ENCODE measurements at places on chromosomes 11 and 22.

DNA sequence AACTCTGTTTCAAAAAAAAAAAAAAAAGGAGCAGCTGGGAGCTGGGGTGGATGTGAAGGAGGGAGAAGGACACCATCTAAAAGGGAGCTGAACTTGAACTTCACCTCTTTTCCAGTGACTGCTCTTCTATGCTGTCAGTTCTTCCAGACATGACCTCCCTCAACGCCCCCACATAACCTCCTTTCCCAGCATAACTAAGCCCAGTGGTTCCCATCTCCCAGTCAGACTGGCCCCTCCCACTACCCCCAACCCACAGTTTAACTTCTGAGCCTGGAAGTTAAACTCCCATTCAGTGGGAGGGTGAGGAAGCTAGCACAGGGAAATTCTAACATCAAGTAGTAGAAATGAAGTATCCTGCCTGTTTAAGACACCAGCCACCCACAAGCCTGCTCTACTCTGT, 1.8 kb downstream of the ARHGAP1 start:
- DNase-seq: peak; percentile 12

- DNase-seq: no peak
These were observed 4.6 kb downstream of the SOX10 start for GRCh38 chr22:37979782-37980181.

- no peak for DNase-seq
These were observed 109.6 kb downstream of the SCN3B start for GRCh38 chr11:123544631-123545375.

GRCh38 chr22:19951346-19951745, 9.7 kb upstream of the TXNRD2 start:
- no peak for DNase-seq

DNA sequence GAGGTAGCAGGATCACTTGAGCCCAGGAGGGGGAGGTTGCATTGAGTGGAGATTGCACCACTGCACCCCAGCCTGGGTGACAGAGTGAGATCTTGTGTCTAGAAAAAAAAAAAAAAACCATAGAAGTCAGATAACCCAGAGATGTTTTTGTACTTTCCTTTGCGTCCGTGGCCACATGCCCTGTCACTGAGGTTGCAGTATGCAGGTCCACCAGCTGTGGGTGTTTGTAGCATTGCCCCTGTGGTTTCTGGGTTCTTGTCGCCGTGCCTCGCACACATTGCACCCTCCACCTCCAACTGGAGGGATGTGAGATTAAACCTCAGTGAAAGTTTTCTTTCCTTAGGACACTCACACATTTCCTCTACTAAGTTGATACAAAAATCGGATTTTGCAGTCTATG, 70.3 kb downstream of the TNRC6B start:
- DNase-seq: no peak

- DNase-seq: peak; percentile 78
These were observed 40.5 kb downstream of the ARHGAP1 start for GRCh38 chr11:46659908-46660307.

- DNase-seq: no peak
These were observed 20.9 kb upstream of the SCUBE1 start for GRCh38 chr22:43364169-43364435.

- DNase-seq: no peak
These were observed 462.1 kb downstream of the OPCML start for GRCh38 chr11:133070021-133070713.

- DNase-seq: no peak
These were observed 304.9 kb downstream of the BRD1 start for GRCh38 chr22:49522582-49523373.

DNA sequence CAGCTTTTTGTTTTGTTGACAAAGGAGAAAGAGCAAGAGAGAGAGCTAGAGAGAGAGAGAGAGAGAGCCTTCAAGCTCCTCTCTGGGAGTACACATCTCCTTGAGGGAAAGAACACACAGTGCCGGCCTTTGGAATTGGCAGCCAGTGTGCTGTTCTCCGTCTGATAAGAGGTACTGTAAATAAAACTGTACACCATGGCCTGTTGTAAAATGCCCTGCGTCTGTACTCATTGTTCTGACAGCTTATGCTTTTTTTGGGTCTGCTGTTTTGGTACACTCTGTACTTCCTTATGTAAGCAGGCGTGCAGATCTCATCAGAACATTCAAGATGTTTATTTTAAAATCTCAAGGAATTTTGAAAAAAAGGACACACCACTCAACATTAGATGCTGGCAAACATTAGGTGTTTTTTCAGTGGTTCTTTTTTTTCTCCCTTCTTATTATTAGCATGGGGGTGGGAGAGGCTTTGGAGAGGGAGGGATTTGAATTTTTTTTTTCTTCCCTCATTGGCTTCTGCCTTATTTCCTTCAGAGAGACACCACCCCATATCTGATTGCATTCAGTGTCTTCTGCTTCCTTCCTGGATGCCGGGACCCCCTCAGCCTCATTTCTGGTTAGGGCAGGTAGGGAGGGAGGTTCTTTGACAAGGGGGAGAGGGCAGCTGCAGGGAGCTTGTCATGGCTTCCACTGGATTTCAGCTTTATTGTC, 116.8 kb upstream of the NNMT start:
- DNase-seq: peak; percentile 92

DNA sequence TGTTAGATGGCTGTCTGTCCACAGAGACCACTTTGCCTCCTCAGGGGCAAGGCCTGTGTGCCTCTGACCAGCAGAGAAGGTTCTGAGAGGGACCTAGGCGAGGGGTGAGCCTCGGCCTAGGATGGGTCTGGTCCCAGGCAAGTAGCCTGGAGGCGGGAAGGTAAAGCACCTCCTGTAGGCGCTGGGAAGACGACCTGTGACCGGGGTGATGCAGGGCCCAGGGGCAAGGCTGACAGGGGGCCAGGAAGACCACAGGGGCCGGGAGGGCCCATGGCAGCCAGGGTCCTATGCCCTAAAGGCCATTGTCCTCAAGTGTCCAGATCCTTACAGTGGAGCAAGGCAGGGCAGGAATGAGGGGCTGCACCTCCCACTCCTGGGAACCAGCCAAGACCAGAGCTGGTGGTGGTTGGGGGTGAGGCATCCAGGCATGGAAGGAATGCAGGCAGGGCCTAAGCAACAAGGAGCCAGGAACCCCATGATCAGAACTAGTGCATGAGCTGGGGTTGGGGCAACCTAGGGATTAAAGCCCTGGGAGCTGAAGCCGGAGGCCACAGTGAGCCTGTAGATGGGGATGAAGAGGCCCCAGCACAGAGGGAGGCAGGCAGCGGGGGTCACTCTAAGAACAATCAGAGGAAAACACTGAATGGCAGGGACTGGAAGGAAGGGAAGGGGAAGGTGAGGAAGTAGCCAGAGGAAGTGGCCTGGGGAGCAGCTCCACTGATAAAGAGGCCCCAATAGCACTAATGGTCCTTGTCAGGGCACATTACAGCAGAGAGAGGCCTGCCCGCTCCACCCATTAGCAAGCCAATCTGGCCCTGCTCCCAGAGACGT, 32.9 kb upstream of the KLHL35 start:
- peak; percentile 26 for DNase-seq

- peak; percentile 69 for DNase-seq
These were observed 378.8 kb downstream of the ETS1 start for GRCh38 chr11:128208329-128209137.

DNA sequence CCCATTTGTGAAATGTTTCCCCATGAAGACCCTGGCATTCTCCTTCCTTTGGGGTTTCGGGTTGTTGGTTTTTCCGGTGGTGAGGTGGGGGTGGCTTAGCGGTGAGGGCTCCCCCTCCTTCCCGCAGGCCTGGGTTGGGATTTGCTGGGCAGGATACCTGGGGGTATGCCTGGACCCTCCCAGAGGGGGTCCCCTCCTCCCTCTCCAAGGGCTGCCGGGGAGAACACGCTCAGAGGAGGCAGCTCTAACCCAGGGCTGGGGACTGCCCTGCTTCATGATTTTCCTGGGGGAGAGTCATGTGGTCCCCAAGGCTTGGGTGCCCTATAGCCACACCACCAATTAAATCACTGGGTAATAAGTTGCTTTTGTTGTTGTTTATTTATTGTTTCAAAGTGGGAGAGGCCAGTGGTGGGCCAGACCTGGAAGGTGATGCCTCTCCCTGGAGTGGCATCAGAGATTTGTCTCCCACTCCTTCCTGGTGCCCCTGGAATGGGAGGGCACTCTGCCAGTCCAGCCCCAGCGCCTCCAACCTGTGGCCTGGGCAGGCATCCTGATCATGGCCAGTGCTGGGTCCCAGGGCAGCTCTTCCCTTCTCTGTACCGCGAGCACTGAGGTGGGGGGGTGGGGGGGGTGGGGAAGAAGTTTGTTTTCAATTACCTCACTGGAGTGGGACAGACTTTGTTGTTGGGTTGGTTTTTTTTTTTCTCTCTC, 1.3 kb upstream of the CLCF1 start:
- no peak for DNase-seq

Data from mesenchymal stem cell (in vitro differentiated cells and primary cell).